Inflammatory macrophage treated with lipopolysaccharide for 1 hour (primary cell): ENCODE measurements at places on chromosomes 6 and 20.

DNA sequence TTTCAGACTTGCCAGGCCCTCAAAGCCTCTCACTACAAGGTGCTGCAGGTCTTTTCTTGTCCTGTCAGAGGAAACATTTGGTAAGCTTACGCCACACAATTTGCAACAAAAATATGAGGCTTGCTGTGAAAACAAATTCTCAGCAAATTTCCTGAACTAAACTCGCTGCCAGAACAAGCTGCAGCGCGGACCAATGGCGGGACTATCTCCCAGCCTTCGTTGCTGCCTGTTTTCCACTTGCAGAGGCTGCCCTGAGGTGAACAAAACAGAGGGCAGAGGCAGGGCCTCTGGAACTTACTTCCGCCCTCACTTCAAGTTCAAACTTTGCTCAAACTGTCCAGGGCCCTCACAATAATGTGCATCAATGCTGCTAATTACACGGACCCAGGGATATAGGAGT lies 12.4 kb downstream of the UQCC2 start:
- DNase-seq, result no peak

- no peak for DNase-seq
Measured at GRCh38 chr20:20213526-20214121, 154.3 kb upstream of the INSM1 start.

GRCh38 chr20:31642837-31643236 lies 5.1 kb downstream of the COX4I2 start:
- no peak for DNase-seq

DNA sequence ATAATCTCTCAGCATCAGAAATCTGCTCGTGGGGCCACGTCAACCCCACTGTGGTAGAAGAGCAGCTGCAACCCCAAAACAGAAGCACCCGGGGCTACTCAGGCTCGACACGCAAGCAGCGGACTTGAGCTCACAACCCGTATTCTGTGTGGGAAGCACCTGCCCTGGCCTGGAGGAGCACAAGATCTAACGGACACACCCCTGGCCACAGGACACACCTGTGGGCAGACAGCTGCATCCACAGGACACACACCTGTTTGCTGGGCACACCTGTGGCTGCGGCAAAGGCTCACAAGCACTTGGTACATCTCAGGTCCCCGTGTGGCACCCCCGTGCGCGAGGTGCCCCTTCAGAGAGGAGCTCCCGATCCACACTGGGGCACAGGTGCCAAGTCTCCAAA lies 36.5 kb downstream of the ZBTB46 start:
- DNase-seq, result no peak

GRCh38 chr20:18701969-18702368 lies 111.6 kb upstream of the SCP2D1 start:
- DNase-seq, result no peak

DNA sequence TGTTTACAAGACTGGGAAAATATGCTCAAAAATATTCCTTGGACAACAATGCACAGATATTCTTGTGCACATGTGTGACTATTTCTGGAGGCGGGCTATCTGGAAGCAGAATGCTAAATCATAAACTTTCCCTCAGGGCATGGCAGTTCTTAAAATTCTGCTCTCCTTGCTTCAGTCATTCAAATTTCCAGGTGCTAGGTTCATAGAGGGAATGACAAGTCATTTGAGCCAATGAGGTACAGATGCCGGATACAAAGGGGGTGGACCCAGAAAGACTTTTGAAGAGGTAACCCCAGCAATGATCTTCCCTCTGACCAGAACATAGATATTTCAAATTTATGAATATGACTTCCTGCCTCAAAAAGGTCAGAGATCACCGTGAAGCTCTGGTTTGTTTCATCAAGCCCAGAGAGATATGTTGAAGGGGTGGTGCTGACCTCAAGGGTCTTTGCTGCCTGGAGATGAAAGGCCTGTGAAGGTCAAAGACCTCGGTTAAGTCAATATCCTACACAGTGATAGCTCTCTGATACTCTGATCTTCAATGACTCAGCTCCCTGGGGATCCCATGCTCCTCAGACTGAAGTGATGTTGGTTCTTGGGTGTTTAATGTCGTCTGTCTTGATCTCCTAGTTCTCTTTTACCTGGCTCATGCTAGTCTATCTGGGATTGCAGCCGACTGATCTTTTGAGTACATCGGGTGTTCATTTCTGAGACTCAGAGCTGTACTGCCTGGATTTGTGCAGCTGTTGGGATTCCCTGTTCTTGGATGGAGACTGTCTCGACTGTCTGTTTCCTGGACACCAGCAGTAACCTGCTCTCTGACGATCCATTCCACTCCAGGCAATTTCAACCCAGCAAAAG lies 47.5 kb upstream of the TSHZ2 start:
- no peak for DNase-seq

DNA sequence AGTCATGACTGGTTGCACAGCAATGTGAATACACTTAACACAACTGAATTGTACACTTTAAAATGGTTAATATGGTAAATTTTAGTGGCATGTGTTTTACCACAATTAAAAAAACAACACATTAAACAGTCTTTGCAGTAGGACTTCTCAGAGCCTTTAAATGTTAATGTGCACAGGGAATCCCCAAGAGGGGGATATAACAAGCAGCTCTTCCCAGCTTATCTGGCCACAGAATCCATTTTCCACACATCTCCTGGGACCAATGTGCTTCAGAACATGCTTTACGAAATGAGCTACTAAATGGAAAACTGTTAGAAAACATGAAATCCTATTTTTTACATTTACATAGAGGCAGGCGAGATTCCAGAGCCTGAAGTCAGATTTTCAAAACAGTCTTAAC lies 44.4 kb downstream of the FYN start:
- DNase-seq, result no peak

DNA sequence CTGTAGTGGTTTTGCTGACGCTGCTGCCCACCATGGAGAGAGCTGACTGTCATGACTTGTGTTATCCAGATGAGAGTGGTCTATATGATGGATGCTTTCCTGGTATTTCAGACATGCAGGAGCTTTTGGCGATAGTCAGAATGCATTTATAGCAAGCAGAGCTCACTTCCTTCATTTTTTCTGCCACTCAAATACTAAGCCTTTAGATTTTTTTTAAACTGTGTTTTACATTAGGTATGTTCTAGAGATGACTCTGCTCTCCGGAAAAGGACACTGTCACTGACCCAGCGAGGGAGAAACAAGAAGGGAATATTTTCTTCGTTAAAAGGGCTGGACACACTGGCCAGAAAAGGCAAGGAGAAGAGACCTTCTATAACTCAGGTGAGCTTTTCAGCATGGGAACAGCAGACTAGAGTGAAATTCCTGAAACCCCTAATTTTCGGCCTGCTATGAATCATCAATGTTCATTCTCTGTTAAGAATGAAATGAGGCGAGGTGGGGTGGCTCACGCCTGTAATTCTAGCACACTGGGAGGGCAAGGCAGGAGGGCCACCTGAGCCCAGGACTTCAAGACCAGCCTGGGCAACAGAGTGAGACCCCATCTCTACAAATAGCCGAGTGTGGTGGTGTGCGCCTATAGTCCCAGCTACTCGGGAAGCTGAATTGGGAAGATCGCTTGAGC lies 98.6 kb upstream of the CLDN20 start:
- no peak for DNase-seq

- DNase-seq, result no peak
Measured at GRCh38 chr6:89200706-89201215, 16.4 kb downstream of the GABRR1 start.

- peak; percentile 37 for DNase-seq
Measured at GRCh38 chr6:43334466-43335095, 26.0 kb upstream of the CRIP3 start.

DNA sequence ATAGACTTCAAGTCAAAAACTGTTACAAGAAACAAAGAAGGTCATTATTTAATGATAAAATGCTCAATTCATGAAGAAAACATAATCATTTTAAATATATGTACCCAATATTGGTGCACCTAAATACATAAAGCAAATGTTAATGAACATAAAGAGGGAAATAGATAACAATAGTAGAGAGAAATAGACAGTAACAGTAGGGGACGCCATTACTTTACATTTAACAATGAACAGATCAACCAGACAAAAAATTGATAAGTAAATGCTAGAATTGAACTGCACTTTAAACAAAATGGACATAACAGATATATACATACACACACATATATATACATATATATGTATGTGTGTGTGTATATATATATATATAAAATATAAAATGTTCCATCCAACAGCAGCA lies 37.4 kb downstream of the IL22RA2 start:
- peak; percentile 69 for DNase-seq

DNA sequence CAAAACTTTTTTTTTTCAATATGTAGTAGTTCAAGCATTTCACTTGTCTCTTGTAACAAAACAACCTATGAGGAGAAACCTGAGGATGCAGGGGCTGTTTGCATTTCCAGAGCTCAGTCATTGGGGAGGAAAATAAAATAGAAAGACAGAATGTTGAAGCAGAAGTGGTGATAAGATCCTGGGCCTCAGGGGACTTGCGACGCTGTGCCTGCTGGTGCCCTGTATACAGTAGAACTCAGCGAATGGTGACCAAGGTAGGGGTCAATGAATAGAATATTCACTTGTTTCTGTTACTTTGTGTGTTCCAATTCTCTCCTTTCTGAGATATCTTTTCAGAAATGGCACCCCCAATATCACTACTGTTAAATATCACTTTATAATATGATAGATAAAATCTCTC lies 271.6 kb downstream of the FARS2 start:
- no peak for DNase-seq

DNA sequence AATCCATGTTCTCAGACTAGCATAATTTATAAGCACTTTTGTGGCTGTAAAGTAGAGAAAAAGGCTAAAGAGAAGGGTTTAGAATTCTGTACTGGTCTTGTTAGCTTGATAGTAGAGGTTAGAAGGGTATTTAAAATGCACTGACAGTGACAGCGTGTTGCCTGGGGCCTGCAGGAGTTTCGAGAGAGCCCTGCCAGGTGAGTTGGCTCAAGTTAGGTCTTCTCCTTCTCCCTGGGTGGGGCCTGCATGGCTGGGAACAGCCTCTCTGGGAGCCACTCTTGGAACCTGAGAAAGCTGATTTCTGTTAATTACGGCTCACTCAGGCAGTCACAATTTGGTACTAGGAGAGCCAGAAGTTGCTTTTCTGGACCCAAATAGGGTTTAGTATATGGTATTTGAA lies 103.7 kb downstream of the ARID1B start:
- DNase-seq, result no peak

GRCh38 chr6:16064671-16065072 lies 64.2 kb upstream of the MYLIP start:
- DNase-seq, result no peak

GRCh38 chr6:105459049-105459448 lies 56.2 kb upstream of the PREP start:
- no peak for DNase-seq

GRCh38 chr6:17001188-17001587 lies 100.7 kb upstream of the STMND1 start:
- no peak for DNase-seq

- no peak for DNase-seq
Measured at GRCh38 chr6:117072134-117072533, 193.2 kb upstream of the VGLL2 start.

GRCh38 chr20:43988867-43989266 lies 74.2 kb downstream of the TOX2 start:
- no peak for DNase-seq

DNA sequence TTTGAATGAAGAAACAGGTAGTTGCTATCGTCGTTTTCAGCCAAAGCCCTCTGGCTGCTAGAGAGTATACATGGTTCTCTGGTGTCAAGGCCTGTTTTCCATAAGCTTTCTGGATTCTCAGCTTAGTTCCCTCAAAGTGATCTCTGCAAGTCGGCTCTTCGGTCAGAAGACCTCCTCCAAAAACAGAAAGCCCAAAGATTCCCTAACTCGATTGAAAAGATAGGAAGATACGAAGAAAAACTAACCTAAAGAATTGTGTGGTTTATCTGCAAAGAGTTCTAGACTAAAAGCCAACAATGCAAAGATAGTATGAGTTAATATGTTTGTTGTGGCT lies 545 bp upstream of the ASCC3 start:
- peak; percentile 5 for DNase-seq

DNA sequence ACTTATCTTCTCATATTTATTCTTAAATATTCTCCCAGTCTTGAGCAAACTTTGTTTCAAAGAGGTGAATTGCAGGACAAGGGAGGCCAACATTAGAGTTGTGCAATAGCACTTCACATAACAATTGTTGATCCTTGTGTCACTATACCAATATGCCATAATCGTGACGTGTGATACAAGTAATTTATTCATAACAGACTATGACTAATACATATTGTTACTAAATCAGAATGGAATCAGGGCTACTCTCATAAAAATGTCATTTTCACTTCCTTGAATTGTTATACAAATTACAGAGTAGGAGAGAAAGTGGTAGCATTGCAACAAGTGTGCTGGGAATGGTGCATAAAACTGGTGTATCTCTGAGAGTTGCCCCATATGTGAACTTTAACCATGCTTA lies 37.2 kb upstream of the PLCB1 start:
- DNase-seq, result peak; percentile 80

DNA sequence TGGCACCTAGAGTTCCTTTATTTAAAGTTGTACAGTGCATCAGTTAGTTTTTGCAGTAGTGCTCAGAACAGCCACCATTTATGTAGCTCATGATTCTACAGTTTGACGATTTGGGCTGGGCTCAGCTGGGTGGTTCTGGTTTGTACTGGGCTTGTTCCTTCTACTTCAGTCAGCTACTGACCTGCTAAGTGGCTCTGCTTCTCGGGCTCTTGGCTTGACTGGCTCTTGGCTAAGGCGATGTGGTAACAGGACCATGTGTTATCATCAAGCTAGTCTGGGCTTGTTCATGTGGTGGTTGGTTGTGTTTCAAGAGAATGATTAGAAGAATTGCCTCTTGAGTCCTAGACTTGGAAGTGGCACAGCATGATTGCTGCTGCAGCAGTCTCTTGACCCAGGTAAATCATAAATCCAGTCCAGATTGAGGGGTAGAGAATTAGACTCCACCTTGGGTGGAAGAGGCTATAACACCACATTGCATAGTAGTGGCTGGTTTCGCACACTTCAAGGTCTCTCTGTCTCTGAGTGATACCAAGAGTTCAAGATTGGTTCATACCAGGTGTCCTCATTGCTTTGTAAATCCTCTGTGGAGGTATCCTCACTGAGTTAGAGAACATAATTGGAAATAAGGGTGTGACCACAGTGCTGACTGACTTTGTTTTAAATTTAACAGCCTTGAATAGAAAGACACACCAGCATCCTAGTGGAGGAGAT lies 253.0 kb downstream of the ARID1B start:
- no peak for DNase-seq
